Type B pancreatic cell (in vitro differentiated cells): ENCODE measurements at places on chromosomes 12 and 14. TPM values are rescaled to one million over a fixed set of nuclear protein-coding genes. Genes with fewer than 3 reads are reported as not detected.
A peak's percentile ranks its signal among the peaks of the same experiment; 100 is the strongest.

GRCh38 chr12:68532204-68532886 lies 78.4 kb upstream of the RAP1B start:
- DNase-seq = no peak

- no peak for DNase-seq
These were observed 17.8 kb upstream of the RFC5 start for GRCh38 chr12:117998719-117999118.

DNA sequence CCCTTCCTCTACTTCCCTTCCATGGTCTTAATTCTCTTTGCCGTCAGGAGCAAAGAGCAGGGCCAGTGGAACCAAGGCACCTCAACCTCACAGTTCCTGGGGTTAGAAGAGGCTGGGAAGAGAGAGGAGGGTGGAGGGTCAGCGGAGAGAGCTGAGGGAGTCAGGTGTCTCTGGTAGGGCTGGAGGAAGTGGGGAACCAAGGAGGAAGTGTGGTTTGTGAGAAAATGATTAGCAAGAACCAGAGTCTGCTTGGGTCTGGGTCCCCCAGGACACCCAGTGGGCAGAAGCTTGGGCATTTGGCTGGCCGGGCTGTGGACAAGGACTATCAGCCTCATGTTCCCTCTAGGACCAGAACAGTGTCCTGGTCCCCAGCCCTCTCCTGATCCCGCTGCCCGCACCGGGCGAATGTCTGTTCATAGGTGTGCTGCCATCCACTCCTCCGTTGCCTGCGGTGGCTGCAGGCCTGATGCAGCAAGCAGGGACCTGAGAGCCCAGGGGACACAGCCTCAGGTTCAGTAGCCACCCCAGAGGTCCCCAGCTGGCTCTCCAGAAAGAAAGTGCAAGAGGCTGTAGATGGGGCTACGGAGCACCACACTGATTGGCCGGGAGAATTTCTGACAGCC lies 2.3 kb downstream of the HOXC12 start:
- DNase-seq = no peak

GRCh38 chr14:104579507-104579906 lies at the start of gene C14orf180:
Gene C14orf180, plus strand, starts transcription at chr14:104579764. Its CDS starts 6,667 bp downstream, at chr14:104586431.
- DNase-seq = no peak

The TRHDE gene
- total RNA-seq = 1.7 and 3.2 TPM in 2 replicates

GRCh38 chr12:56040151-56040550 lies 1.6 kb upstream of the RPS26 start:
- no peak for DNase-seq

DNA sequence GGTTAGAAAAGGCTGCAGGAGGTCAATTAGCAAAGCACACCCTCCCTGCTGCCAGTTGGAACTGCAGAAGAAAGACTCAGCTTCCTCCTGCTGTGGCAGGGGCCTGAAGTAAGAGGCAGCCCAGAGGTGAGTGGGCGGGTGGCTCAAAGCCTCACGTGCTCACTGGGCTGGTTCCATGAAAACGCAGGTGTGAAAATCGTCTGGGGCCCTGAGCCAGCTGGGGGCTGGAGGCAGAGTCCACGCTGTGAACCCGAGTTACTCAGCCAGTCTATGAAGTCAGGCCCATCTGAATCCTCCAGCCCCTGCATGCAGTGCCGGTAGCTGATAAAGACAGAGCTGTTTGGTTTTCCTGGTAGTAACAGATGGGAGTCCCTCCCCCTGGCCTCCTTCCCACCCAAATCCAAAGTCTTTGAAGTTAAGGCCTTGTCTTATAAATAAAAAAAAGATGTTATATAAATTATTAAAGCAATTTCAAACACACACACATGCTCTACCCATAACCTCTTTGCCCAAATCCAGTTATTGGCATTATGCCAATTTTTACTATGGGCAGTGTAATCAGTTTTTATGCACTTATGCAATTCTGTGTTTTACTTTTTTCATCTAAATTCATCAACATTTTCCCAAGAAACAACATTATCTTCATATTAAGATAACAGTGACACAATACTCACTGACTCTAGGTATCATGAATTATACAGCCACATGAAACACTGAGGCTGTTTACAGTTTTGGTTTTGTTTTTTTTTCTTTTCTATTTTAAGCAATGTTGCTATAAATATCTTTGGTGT lies 57.9 kb upstream of the PNMA1 start:
- DNase-seq = no peak

DNA sequence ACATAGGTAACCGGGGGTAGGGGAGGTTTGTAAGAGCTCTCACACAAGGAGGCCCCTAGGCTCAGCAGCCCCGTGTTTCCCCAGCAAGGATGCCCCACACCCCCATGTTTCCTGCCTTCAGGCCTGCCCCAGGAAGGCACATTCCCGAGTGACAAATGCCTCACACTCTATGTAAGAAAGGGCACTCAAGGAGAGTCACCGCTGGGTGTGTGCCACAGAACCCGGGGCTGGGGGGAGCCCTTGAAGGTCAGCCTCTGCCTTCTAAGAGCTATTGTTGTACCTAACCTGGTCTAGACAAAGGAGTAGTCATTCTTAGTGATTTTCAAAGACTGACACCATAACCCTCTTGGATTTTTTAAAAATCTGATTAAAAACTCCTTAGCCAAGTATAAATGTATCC lies 333.6 kb downstream of the DPF3 start:
- no peak for DNase-seq

The INHBE gene
- total RNA-seq = 0.27 and 0.29 TPM in 2 replicates

DNA sequence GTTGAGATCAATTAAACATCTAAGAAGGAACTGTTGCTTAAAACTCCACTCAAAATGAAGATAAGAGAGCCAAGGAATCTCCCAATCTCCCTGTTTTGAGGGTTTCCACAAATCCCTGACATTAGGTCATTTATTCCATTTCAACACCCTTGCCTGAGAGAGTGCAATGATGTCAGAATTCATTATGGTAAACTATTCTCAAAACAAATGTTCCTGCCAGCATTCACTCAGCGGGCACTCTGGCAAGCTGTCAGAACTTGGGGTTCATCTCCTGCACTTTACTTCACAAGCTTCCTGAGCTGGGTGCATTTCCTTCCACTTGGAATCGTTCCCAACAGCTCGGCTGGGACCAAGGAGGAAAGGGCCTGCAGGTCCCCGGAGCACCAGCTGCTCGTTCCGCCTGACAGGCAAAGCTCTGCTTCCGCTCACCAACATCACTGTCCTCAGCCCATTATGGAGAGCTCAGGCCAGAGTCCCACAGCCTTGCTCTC lies 117.8 kb downstream of the TTC7B start:
- DNase-seq = no peak

The STYK1 gene
- total RNA-seq = 0.68 and 8.9 TPM in 2 replicates

DNA sequence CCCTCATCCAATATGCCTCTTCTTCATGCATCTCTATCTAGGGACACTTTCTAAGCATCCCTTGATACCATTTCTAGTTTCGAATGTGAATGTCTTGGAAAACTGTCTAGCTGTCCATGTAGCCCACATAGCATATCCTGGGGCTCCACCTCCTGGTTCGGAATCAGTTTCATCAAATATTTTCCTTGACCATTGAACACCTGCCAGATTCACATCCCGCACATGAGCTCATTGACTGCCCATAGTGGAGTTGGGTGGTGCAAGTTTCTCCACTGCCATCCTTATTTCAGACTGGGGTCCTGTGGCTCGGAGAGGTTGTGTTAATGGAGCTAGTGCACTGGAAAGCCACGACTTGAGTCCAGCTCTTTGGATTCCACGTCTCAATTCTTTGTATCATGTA lies 58.6 kb upstream of the TMEM263 start:
- no peak for DNase-seq

GRCh38 chr12:89923091-89923490 lies 214.5 kb upstream of the ATP2B1 start:
- no peak for DNase-seq

- DNase-seq = peak; percentile 53
These were observed 291.4 kb downstream of the NAV3 start for GRCh38 chr12:78121969-78122610.

The RNASE3 gene
- not detected in 2 replicates for total RNA-seq

DNA sequence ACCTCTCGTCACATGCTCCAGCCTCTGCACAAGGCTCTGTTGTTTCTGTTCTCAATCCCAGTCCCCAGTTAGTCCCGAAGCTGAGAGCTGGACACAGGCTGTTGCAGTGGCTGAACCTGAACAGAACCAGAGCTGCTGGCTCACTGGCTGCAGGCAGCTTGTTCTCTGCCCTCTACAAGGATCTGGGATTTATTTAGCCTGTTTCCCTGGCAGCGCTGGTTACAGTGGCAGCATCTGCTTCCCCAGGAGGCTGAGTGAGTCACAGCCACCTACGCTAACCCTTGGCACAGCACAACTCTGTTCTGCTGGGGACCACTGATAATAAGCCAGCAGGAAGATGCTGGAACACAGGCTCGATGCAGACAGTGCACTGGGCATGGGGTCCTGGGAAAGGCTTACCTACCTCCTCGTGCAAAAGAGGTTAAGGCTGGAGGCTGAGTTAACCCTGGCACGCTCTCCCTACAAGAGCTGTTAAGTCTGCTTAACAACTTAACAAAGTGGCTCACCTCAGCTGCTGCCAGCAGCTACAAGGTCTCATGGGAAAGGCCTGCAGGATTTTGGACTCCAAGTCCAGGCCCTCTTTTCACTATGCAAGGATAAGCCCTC lies 299.6 kb downstream of the PCNX1 start:
- DNase-seq = no peak

The CCDC38 gene
- total RNA-seq = 0.29 TPM in 1 of 2 replicates, not detected in the other

The PDE3A gene
- total RNA-seq = 19.7 and 27.1 TPM in 2 replicates

GRCh38 chr14:74826574-74826973 lies 49.4 kb downstream of the PROX2 start:
- DNase-seq = no peak

DNA sequence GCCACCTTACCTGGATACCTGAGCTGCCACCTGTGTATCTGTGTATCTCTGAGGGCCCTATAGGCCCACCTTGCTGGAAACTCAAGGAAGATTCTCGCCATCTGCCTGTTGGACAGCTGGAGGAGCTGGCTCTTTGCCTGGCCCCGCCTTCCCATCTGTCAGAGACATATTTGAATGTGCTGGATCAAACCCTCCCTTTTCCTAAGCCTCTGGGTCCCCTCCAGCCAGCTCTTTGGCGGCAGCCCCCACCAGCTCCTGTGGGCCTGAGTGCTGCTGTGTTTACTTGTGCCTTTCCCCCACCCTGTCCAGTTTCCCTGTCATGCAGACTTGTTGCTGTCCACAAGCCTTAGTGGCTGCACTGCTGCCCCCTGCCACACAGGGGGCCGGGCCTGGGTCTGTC lies 55.9 kb upstream of the SRSF5 start:
- DNase-seq = no peak

The LTBP2 gene
- total RNA-seq = 1.1 and 2.4 TPM in 2 replicates

The SLC2A3 gene
- total RNA-seq = 214 and 2,005 TPM in 2 replicates

The KCNK13 gene
- total RNA-seq = 3.2 and 3.8 TPM in 2 replicates

DNA sequence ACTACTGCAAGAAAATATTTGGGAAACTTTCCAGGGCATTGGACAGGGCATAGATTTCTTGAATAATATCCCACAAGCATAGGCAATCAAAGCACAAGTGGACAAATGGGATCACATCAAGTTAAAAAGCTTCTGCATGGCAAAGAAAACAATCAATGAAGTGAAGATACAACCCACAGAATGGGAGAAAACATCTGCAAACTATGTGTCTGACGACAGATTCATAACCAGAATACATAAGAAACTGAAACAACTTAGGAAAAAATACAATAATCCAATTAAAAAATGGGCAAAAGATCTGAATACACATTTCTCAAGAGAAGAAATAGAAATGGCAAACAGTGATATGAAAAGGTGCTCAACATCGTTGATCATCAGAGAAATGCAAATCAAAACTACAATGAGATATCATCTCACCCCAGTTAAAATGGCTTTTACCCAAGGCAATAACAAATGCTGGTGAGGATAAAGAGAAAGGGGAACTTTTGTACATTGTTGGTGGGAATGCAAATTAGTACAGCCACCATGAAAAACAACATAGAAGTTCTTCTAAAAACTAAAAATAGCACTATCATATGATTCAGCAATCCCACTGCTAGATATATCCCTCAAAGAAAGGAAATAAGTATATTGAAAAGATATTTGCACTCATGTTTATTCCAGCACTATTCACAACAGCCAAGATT lies 33.8 kb upstream of the ATP2B1 start:
- no peak for DNase-seq

DNA sequence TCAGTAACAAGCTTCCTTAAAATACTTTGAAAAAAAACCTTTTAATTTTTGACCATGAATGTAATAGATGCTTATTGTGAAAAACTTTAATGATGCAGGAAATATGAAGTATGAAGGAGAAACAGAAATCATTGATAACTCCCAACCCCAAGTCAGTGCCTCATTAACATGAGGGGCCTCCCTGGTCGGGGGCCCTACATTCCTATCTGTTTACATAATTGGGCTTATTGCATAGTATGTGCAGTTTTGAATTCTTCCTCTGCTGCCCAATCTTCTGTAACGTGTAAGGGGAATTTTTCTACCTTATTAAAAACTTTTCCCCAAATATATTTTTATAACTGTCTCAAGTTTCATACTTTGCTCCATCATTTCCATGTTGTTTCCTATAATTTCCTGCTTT lies 63.0 kb downstream of the SLC25A47 start:
- no peak for DNase-seq

The ZNF10 gene
- total RNA-seq = 11.9 and 19.4 TPM in 2 replicates

GRCh38 chr12:12704593-12705230 lies 8.7 kb upstream of the GPR19 start:
- DNase-seq = no peak

DNA sequence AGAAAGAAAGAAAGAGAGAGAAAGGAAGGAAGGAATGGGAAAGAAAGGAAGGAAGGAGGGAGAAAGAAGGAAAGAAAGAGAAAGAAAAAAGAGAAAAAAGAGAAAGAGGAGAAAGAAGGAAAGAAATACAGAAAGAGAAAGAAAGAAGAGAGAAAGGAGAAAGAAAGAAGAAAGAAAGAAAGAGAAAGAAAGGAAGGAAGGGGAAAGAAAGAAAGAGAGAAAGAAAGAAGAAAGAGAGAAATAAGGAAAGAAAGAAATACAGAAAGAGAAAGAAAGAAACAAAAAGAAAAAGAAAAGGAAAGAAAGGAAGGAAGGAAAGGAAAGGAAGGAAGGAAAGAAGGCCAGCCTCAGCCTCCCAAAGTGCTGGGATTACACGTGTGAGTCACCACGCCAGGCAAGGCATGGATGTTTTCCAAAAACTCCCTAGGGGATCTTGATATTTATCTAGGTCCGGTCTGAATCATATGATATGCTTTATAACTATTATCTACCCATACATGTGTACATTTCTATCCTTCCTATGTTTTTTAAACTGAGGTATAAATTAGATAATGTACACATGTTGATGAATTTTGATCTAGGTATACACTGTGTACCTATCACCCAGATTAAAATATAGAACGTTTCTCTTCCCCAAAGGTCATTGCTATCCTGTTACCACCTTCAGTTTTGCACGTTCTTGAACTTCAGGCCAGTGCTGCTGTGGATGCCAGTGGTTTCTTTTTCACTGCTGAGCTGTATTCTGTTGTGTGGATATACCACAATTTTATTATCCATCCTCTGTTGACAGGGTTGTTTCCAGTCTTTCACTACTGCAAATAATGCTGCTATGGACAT lies 177.9 kb downstream of the RBM19 start:
- DNase-seq = no peak

The PLEKHG7 gene
- 0.17 TPM in 1 of 2 replicates, not detected in the other for total RNA-seq

The MYL6B gene
- 66.2 and 161 TPM in 2 replicates for total RNA-seq
